ENCODE measurements at places on chromosomes 12 and 14. TPM values are rescaled to one million over a fixed set of nuclear protein-coding genes. Genes with fewer than 3 reads are reported as not detected.

DNA sequence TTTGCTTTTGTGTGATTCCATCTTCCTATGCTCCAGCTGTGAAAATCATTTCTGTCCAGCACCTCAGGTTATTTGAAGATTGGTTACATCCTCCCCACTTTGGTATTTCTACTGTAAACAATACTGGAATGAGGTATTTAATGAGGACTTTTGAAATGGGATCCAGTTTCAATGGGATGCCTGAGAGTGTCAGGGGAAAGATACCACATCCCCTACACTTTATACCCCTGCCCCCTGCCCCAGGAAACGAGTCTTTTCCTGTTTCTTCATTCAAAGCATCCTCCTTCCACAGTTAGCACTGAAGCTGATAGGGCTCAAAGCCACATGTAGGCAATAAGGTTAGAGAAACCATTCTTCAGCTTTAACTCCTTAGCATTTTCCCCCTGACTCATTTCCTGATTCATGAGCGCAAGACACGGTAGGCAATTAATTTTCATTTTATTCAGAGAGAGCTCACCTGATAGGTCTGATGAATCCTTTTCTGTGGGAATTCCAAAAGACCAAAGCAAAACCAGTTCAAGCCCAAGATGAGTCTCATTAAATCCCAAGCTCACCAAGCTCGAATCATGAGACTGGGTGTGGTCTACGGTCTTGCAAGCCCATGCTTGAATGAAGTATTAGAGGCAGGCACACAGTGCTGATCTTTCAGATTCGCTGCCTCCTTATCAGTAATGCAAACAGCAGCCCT lies 143.6 kb upstream of the CRY1 start:
- H3K4me3 ChIP-seq: no peak overlapping the region
- DNase-seq: no peak
- H3K27me3 ChIP-seq: peaks cover 44% of the 10 kb centered on the region

- peaks cover 36% of the 10 kb centered on the region for H3K4me1 ChIP-seq
- H3K27me3 ChIP-seq: no peaks in the 10 kb centered on the region
- no peak overlapping the region for H3K27ac ChIP-seq
- no peaks in the 10 kb centered on the region for H3K36me3 ChIP-seq
- no peak for DNase-seq
Measured at GRCh38 chr12:107033758-107034739, 47.1 kb upstream of the MTERF2 start.

DNA sequence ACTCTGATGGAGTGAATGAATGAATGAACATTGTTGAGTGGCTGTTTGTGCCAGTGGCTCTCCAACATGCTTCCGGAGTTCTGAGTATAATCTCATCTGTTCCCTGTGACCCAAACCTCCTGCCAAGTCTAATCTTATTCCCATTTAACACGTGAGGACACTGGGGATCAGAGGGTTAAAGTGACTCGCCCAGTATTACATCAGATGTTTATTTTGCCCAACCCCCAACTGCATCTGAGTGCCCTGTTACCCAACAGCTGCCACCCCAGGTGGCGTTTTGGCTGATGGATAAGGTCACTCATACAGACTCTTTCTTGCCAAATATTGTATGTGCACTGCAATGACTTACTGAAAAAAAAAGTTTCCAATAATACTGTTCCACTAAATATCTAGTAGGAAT lies 210.9 kb downstream of the EXOC5 start:
- H3K4me3 ChIP-seq: no peak overlapping the region
- H3K27me3 ChIP-seq: no peaks in the 10 kb centered on the region
- H3K4me1 ChIP-seq: no peaks in the 10 kb centered on the region
- H3K27ac ChIP-seq: no peak overlapping the region
- no peak for DNase-seq

GRCh38 chr14:32693114-32693513 lies 245.6 kb upstream of the NPAS3 start:
- no peaks in the 10 kb centered on the region for H3K27me3 ChIP-seq
- H3K36me3 ChIP-seq: peaks cover 6% of the 10 kb centered on the region
- DNase-seq: no peak
- no peak overlapping the region for H3K27ac ChIP-seq

DNA sequence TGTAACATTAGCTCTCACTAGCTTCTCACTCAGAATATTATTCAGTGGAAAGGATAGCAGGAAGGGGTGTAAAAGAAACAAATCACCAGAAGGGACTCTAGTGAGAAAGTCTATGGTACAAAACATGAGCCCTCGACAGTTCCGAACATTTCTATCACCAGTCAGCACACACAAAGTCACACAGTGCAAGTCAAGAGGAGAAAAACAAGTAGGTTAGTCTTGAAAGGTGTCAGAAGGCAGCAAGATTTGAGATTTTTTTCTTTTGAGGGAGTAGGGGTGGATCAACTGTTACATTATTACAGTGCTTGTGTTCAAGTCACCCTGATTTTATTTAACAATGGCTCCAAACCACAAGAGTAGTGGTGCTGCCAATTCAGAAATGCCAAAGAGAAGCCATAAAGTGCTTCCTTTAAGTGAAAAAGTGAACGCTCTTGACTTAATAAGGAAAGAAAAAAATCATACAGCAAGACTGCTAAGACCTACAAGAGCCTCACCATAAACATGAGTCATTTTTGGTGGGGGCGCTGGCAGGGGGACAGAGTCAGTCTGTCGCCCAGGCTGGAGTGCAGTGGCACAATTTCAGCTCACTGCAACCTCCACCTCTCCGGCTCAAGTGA lies 42.3 kb downstream of the GNS start:
- H3K4me1 ChIP-seq: no peaks in the 10 kb centered on the region
- no peaks in the 10 kb centered on the region for H3K27me3 ChIP-seq
- no peak overlapping the region for H3K4me3 ChIP-seq
- no peak overlapping the region for H3K27ac ChIP-seq
- DNase-seq: no peak

Gene MYO1H
- total RNA-seq: not detected

Gene DEPDC4
- 0.50 TPM for total RNA-seq

Data from esophagus muscularis mucosa (tissue), 4 donors.